ENCODE measurements at places on chromosomes 1 and 21.

DNA sequence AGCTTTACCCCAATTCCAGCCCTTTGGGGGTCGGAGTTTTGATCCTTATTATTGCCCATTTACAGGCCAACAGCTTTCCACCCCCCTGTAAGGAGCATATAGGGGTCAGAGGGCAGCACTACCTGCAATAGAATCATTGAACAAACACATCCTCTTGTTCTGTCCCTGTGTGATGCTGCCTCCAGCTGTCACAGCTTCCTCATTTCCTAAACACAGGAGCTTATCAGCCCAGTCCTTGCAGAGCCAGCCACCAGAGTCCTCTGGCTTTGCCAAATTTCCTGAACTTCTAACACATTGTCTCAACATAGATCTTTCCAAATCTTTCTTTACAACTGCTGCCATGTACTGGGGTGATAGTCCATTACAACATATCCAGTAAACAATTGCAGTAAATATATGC lies 32.8 kb upstream of the PTBP2 start:
- DNase-seq = no peak

DNA sequence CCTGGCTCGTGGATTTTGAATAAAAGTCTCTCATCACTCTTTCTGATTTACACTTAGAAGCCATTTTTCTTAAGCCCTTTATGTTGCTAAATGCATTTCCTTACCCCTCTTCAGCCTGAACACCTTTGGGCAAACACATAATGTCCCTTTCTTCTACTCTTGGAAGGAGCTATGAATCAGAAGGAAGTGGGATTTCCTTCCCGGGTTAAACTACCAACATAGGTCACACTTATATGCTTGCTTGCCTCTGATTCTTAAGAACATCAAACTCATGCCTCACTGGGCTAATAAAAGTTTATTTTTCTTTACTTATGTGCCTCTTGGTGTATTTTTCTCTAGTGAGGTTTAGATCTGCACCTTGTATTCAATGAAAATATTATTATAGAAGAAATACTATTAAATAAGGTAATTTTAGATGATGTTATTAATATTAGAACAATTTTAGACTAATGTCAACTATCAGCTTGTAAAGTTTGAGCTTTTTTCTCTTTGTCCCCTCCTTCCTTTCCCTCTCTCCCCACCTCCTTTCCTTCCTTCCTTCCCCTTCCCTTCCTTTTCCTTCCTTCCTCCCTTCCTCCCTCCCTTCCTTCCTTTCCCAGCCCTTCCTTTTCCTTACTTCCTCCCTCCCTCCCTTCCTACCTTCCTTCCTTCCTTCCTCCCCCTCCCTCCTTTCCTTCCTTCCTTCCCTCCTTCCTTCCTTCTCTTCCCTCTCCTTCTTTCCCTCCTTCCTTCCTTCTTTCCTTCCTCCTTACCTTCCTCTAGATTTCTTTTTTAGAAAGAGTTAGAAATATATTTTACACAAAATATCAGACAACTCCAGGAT lies 66.5 kb upstream of the KCNJ6 start:
- DNase-seq = no peak

DNA sequence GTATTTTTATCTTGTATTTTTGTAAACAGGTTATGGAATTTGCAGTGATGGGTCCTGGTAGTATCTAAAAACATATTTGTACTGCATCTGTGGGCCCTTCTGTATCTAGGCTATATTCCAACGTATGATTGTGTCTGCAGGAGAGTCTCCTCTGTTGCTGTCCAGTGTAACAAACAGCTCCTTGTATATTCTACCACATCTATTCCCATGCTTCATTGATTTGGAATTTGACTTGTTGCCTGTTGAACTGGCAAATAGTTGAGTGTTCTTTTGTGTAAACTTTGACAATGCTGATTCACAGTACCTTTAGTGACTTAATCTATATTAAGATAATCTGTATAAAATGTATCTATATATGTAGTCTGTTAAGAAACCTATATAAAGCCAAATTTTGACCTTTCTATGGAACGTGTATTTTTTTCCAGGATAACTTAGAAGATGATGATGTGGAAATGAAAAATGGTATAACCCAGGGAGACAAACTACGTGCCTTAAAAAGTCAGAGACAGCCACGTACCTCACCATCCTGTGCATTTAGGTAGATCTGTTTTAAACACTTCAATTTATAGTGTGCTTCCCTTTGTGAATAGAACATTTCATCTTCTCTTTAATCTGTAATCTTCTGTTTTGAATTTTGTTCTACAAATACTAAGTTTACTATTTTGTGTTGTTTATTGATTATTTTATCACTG lies 43.4 kb upstream of the GPR88 start:
- DNase-seq = no peak

- no peak for DNase-seq
Observed at GRCh38 chr1:192808163-192808517, 699 bp upstream of the RGS2 start.

DNA sequence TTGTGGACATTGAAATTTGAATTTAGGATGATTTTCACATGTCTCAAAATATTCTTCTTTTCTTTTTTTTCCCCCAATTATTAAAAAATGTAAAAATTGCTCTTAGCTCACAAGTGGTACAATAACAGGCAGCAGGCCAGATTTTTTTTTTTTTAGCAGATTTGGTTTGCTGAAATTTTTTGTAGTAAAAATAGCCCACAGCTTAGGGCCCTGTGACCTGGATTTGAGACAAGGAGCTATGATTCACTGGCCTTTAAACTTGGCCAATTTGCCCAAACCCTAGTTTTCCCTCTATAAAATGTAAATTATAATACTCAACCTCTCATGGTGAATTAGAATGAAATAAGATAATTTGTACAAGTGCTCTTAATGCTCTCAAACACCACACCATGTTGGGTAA lies 253.8 kb downstream of the DYRK1A start:
- DNase-seq = no peak

- DNase-seq = peak; percentile 25
Observed at GRCh38 chr1:36199934-36200741, 24.1 kb upstream of the THRAP3 start.

- no peak for DNase-seq
Observed at GRCh38 chr1:55154616-55155015, 60.5 kb downstream of the USP24 start.

- DNase-seq = no peak
Observed at GRCh38 chr1:27906759-27907158, 28.0 kb upstream of the SMPDL3B start.

DNA sequence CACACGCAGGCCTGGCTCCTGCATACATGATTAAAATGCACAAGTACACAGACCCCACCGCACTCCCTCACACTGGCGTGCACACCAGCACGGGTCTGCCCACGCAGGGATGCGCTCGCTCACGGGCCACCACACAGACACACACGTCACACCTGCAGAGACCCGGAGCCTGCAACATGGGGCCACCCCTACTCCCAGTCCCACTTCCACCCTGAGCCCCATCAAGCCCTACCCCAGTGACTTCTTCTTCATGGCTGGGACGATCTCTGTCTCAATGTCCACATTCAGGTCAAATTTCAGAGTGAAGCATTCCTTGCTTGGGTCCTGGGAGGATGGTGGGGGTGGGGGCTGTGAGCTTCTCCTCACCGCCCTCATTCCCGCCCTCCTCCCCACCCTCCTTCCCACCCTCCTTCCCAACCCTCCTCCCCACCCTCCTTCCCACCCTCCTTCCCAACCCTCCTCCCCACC lies 8.9 kb upstream of the TNFRSF25 start:
- no peak for DNase-seq

DNA sequence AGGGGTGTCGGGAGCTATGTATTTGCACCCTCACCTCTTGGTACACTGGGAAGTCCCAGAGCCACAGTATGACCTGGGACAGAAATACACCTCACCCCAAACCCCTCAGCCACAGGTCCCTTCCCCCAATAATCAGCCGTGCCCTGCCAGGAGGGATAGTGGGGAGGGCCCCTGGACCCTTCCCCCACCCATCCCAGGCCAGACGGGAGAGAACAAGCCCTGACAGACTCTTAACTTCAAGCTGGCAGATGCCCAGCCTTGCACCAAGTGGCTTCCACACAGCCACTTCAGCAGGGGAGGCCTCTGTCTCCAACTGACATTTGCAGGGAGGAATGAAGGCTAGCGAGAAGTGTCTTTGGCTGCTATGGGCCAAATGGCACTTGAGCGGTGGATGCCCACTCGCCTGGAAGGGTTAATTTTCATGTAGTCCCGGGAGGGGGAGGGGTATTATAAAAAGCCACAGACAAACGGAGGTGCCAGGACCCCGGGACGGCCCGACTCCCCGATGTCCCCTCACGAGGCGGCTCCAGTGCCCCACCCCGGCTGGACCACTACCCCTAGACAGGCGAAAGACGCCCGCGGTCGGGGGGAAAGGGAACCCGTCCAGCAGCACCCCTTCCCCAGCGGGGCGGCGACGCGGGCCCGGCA lies 495 bp downstream of the SYNC start:
- no peak for DNase-seq

DNA sequence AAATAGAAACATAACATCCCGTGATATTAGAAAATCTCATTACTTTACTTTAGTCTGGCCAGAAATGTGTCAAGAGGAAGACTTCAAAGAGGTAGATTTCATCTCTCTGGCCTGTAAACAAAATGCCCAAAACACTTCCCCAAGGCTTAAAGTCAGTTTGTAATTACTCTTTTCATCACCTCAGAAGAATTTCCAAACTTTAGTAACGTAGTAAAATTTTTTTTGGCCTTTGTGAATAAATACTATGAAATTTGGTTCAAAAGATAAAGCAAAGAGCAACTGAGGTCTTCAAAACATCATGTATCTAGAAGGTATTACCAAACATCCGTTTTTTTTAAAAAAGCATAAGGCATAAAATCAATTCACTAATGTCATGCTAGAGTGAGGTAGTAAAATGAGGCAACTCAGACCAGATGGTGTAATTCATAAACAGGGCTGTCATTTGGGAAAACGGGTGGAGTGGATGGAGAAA lies 51.4 kb downstream of the LEPR start:
- no peak for DNase-seq

DNA sequence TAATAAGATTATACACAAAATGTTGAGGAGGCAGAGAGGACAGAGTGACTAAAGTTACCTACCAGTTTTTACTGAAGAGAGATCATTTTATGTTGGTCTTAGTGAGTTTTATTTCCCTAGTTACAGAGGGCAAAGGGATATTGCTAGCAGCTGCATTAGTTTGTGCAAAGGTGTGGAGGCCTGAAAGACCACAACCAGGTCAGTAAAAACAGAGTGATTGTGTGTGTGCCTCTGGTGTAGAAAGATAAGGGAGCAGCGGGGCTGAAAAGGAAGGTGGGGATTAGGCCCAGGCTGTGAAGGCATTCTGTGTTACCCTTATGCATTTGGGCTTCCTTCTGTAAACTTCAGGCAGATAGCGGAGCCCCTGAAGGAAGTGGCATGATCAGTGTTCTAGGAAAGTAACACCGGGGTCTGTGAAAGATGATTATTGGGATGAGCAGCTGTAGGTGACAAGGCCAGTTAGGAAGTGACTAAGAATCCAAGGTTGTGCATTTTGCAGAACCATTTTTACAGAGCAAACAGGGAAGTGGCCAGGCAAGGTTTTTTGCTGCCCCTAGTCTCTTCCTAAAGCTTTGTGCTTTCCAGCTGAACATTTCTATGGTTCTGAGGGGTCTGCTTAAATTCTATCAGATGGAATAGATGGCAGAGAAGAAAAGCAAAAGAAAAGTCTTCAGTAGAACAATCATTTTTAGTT lies 3.7 kb downstream of the GADD45A start:
- no peak for DNase-seq

- DNase-seq = no peak
Observed at GRCh38 chr1:101338714-101339430, 102.1 kb downstream of the S1PR1 start.

- DNase-seq = no peak
Observed at GRCh38 chr1:46152016-46152415, 19.6 kb upstream of the PIK3R3 start.

- DNase-seq = no peak
Observed at GRCh38 chr1:10755970-10756521, 40.4 kb downstream of the CASZ1 start.

- DNase-seq = no peak
Observed at GRCh38 chr1:76160225-76160624, 85.7 kb downstream of the ST6GALNAC3 start.

DNA sequence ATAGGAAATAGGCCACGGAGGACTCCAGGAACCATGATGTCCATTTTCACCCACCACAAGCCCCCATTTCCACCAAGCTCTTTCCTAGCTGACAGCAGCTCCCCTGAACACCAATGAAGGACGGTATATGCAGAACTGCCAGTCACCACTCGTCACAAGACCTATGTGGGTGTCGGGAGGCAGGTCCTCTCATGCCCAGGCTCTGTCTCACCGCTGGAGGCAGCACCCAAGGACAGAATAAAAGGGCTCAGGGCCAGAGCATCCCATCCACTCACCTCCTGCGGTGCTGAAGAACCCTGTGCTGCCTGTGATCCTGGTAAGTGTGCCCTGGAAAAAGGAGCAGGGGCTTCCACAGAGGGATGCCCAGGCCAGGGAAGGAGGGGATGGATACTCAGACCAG lies at the start of gene LCE1F:
TSS of gene LCE1F (plus strand) at position 266 of the 400 bp plus-strand sequence. CDS start 1,232 bp downstream, outside the sequence.
- no peak for DNase-seq

- DNase-seq = no peak
Observed at GRCh38 chr1:33327587-33328325, 6.9 kb upstream of the A3GALT2 start.

- DNase-seq = peak; percentile 29
Observed at GRCh38 chr1:150567717-150568593, 11.5 kb downstream of the MCL1 start.

- DNase-seq = no peak
Observed at GRCh38 chr1:229768232-229768631, 142.2 kb downstream of the URB2 start.

- no peak for DNase-seq
Observed at GRCh38 chr1:217274927-217275654, 355.8 kb downstream of the GPATCH2 start.

DNA sequence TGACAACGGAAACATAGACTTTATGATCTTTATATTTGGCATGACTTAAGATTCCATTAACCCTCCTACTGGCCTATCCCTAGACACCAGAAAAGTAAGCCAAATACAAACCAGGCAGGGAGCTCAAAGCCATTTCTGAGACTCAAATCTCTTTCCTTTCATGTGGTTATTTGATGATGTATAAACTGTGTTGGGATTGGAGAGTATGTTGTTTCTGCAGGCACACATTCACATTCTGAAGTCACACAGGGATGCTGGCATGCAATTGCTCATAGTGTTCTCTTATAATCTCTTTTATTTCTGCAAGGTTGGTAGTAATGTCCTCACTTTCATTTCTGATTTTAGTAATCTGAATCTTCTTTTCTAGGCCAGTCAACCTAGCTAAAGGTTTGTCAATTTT lies 5.8 kb downstream of the ZMYND12 start:
- no peak for DNase-seq

- no peak for DNase-seq
Observed at GRCh38 chr1:2451741-2452140, 24.3 kb upstream of the PLCH2 start.

DNA sequence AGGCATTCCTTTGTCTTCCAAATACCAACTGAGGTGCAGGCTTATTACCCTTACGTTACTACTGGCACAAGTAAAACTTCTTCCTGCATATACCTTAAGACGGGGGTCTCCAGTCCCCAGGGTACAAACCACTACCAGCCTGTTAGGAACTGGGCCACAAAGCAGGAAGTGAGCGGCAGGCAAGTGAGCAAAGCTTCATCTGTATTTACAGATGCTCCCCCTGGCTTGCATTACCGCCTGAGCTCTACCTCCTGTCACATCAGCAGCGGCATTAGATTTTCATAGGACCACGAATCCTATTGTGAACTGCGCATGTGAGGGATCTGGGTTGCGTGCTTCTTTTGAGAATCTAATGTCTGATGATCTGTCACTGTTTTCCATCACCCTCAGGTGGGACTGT lies 113.1 kb downstream of the SLC45A1 start:
- no peak for DNase-seq
